ENCODE measurements at places on chromosomes 1 and 21. TPM values are rescaled to one million over a fixed set of nuclear protein-coding genes. Genes with fewer than 3 reads are reported as not detected.

GRCh38 chr1:44034976-44035716, 3.9 kb upstream of the SLC6A9 start:
- no peaks in the 10 kb centered on the region for H3K27me3 ChIP-seq
- no peak for DNase-seq
- no peaks in the 10 kb centered on the region for H3K36me3 ChIP-seq
- H3K27ac ChIP-seq, result peak overlapping the region; percentile 6

DNA sequence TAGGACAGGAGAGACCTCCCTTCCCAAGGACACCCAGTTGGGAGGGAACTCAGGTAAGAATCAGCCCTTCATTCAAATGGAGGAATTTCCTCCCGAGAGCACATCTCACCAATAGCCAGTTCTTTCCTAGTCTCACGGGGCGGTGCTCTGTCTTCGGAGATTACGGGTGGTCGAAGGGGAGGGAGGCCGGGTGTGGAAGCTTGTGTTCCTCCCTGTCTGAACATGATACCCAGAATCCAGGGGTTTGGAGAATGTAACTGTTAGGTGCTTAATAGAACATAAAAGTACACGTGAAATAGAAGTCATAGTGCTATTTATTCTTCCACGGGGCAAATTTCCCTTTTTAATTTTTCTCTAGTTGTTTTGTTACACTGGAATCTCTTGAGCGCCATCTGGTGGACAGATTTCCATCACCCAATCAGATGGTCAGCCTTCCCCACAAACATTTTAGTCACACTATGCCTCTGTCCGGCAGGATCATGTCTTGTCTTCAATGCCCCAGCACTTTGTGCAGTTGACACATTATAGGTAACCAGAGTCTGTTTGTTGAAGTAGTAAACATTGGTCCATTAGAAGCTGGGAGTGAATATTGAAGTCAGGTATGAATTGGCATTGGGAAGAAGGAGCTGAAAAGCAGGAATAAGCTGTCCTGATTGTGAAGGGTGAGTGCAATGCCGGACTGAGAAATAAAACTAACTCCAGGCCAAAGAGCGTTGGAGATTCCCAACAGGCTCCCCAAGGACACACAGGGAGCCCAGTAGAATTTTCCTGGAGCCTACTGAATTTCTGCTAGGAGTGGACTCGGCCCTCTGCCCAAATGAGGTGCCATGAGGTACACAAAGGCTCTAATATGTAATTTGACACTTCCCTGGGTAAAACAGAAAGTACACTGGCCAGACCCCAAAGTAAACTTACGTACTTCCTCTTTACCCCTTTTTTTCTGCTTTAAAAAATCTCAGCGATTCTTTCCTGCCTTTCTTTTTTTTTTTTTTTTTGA, 27.6 kb upstream of the ZNF697 start:
- no peak overlapping the region for H3K4me3 ChIP-seq
- no peaks in the 10 kb centered on the region for H3K27me3 ChIP-seq
- H3K36me3 ChIP-seq, result no peaks in the 10 kb centered on the region
- peaks cover 4% of the 10 kb centered on the region for H3K4me1 ChIP-seq

DNA sequence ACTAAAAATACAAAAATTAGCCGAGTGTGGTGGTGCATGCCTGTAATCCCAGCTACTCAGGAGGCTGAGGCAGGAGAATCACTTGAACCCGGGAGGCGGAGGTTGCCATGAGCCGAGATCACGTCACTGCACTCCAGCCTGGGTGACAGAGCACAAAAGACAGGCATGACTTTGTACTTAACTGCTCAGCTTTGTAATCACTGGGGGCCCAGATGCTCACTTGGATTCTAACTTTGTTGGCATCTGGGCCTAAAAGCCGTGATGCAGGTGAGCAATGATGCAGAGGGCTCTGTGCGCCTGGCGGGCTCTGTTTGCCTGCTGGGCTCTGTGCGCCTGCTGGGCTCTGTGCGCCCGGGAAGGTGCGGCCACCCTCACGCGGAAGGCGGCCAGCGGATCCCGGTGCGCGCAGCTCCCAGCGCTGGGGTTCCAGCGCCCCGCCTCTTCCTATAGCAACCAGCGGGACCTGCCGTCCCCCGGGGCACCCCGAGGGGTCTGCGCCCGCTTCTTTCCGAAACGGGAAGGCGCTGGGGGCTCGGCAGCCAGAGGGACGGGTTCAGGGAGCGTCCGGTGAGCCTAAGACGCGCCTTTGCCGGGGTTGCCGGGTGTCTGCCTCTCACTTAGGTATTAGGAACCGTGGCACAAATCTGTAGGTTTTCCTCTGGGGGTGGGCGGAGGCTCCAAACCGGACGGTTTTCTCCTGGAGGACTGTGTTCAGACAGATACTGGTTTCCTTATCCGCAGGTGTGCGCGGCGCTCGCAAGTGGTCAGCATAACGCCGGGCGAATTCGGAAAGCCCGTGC, 31.7 kb downstream of the PRMT2 start:
- no peaks in the 10 kb centered on the region for H3K4me1 ChIP-seq
- peaks cover 13% of the 10 kb centered on the region for H3K36me3 ChIP-seq
- no peaks in the 10 kb centered on the region for H3K27me3 ChIP-seq
- H3K4me3 ChIP-seq, result peak overlapping the region; percentile 49
- no peak for DNase-seq

GRCh38 chr1:236159704-236160539, 17.6 kb downstream of the GPR137B start:
- no peak for DNase-seq
- peaks cover 27% of the 10 kb centered on the region for H3K4me1 ChIP-seq
- peak overlapping the region; percentile 6 for H3K27ac ChIP-seq

- H3K27me3 ChIP-seq, result no peaks in the 10 kb centered on the region
- DNase-seq, result no peak
- no peaks in the 10 kb centered on the region for H3K4me1 ChIP-seq
- no peaks in the 10 kb centered on the region for H3K36me3 ChIP-seq
- no peak overlapping the region for H3K4me3 ChIP-seq
Observed at GRCh38 chr1:214446772-214447556, 104.4 kb downstream of the PTPN14 start.

DNA sequence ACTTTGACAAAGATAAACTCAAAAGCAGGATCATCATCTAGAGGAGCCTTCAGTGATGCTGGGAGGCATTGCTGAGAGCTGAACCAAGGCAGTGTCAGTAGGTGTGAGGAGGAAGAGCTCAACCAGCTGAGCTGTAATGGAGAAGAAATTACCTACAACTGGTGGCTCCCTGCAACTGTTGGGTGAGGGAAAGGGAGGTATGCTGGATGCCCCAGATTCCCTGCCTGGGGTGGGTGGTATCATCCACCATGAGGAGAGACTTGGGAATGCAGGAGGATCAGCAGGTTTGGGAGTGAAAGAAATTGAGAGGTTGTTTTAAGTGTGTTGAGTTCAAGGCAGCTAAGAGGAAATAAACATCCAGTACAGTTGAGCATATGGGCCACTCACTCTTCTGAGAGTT, 199.8 kb downstream of the DNM3 start:
- H3K4me3 ChIP-seq, result no peak overlapping the region
- no peaks in the 10 kb centered on the region for H3K27me3 ChIP-seq
- no peak for DNase-seq
- no peaks in the 10 kb centered on the region for H3K36me3 ChIP-seq

DNA sequence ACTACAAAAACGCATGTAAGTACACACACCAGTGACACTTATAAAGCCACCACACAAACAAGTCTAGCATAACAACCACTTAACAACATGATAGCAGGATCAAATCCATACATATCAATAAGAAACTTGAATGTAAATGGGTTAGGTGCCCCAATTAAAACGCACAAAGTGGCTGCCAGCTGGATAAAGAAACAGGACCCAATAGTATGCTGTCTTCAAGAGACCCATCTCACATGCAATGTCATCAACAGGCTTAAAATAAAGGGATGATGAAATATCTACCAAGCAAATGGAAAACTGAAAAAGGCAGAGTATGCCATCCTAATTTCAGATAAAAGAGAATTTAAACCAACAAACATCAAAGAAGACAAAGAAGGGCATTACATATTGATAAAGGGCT, 109.6 kb downstream of the SLC5A9 start:
- DNase-seq, result no peak
- H3K4me3 ChIP-seq, result no peak overlapping the region
- H3K27me3 ChIP-seq, result no peaks in the 10 kb centered on the region

DNA sequence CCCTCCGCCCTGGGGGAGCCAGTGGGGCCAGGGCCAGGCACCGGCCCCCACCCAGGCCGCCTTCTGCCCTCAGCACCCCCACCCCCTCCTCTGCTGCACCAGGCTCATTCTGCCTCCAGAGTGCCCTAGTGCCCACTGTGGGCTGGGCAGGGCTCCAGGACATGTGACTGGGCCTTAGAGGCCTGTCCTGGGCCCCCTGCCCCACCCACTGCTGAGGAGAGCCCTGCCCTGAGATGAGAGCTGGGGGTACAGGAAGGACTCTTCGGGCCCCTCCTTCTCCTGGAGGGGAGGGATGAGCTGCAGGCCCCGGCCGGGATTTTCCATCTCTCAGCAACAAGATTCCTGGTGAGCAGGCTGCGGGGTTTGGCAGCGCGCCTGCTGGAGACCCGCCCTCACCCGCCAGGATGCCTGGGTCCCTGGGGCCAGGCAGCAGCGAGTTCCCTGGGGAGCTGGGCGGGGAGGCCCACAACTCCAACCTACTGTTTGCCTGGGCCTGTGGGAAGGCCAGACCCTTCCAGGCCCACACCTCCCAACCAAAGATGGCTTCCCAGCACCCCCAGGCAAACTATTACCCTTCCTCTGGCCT, 14.0 kb downstream of the AHDC1 start:
- H3K4me3 ChIP-seq, result no peak overlapping the region
- H3K27me3 ChIP-seq, result no peaks in the 10 kb centered on the region
- no peak for DNase-seq
- H3K36me3 ChIP-seq, result no peaks in the 10 kb centered on the region
- H3K27ac ChIP-seq, result no peak overlapping the region

GRCh38 chr1:164842870-164843269, 283.9 kb downstream of the PBX1 start:
- no peaks in the 10 kb centered on the region for H3K4me1 ChIP-seq
- DNase-seq, result no peak
- H3K27me3 ChIP-seq, result no peaks in the 10 kb centered on the region
- no peaks in the 10 kb centered on the region for H3K36me3 ChIP-seq
- H3K4me3 ChIP-seq, result no peak overlapping the region

- no peaks in the 10 kb centered on the region for H3K27me3 ChIP-seq
- H3K36me3 ChIP-seq, result no peaks in the 10 kb centered on the region
- DNase-seq, result no peak
- H3K4me3 ChIP-seq, result no peak overlapping the region
- H3K4me1 ChIP-seq, result no peaks in the 10 kb centered on the region
Observed at GRCh38 chr1:181748013-181748412, 264.7 kb downstream of the CACNA1E start.

DNA sequence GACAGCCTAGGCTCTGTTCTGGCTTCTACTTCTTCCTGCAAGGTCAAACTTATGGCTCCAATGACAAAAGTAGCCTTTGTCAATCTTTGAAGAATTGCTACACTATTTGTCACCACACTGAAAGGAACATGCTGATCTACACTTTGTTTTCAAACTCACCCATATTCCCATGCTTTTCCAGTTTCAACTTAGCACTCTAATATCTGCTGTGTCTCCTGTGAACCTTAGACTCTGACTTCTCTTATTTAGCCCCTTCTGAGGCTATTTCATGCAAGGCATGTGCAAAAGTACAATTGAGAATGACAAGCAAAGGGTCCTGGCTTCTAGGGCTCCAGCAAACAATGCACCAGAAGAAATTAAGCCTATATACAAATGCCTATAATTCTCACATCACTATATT, 374.9 kb downstream of the VAV3 start:
- no peaks in the 10 kb centered on the region for H3K36me3 ChIP-seq
- H3K27me3 ChIP-seq, result no peaks in the 10 kb centered on the region
- H3K4me3 ChIP-seq, result no peak overlapping the region

DNA sequence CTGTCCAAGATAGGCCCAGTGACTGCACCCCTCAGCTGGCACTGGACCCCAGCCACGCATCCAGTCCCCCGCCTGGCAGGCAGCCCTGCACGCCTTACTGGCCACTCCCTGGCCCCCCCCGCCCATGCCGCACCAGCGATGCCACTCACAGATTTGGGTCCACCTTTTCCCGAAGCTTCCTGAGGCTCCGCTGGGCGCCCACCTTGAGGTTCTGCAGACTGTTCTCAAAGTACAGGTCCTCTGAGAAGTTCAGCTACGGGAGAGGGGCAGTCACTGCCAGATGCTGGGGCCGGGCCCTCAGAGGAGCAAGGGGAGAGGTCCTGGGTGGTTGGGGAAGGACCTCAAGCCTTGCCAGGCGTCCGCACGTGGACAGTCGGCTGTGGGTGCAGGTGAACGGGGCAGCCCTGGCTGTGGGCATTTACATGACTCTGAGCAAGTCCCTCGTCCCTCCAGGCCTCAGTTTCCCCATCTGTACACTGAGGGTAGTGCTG, 8.1 kb downstream of the PRXL2B start:
- no peak overlapping the region for H3K4me3 ChIP-seq
- H3K27me3 ChIP-seq, result no peaks in the 10 kb centered on the region

DNA sequence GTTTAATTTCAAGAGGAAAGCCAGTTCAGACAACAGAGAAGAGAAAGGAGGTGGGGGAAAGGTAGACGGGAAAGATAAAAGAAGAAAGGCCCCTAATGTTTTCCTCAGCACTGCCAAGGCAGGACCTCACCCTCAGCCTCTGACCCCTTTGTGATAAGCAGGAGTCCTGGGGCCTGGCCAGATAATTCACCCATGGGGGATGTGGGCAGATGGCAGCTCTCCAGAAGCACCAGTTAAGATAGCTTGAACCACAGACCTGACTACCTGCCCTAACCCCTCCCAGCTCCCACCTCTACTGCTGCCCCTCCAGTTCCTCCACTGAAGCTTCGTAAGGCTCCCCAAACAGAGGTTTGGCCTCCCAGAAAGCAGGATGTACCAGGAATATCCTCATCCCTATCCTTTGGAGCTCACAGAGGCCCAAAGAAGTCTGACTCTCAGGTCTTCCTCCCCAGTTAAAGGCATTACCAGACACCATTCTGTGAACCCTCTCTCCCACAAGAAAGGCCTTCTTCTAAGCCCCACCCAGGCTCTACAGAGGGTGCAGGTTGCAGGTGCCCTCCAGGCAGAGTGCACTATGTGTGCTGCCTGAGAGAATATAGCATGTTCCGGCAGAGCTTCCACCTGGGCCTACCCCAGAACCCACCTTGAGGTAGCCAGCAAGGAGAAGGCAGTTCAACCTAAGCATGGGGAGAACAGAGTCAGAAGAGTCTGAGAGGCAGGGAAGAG, 9.2 kb upstream of the SNAPIN start:
- peaks cover 18% of the 10 kb centered on the region for H3K36me3 ChIP-seq
- no peak overlapping the region for H3K27ac ChIP-seq
- H3K4me1 ChIP-seq, result peaks cover 25% of the 10 kb centered on the region
- H3K27me3 ChIP-seq, result no peaks in the 10 kb centered on the region
- H3K4me3 ChIP-seq, result peak overlapping the region; percentile 1
- DNase-seq, result peak; percentile 60

Gene RNU1-3
- polyA plus RNA-seq, result not detected

Gene KHDC4
- polyA plus RNA-seq, result 8.2 TPM

Gene KCNE1
- polyA plus RNA-seq, result not detected

Gene CD53
- polyA plus RNA-seq, result 1,104 TPM

Gene MROH9
- polyA plus RNA-seq, result not detected

Gene DNALI1
- 0.09 TPM for polyA plus RNA-seq

Gene EPHX1
- 1.8 TPM for polyA plus RNA-seq

Gene EDARADD
- polyA plus RNA-seq, result 16.2 TPM

Gene LEPROT
- polyA plus RNA-seq, result 18.1 TPM

Gene MTF2
- polyA plus RNA-seq, result 66.7 TPM

Measured in CD8-positive, alpha-beta memory T cell (primary cell).